Thoracic aorta (tissue), 2 donors: ENCODE measurements at places on chromosomes 16 and 17.

DNA sequence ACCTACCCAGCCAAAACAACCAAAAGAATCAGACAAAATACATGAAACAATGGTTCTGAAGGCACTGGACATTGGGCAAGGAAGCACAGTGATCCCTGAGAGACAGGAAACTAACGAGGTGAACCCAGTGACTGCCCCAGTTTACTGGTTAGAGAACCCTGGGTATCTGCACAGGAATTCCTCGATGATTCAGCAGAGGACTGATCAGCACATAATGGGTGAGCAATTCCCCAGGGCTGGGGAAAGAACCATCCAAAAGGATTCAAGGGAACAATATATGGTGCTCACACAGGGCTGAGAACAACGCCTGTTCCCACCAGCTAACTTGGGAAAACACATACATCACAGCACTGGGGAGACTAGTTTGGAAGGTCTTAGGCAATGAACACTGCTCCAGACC lies 167.2 kb downstream of the PARN start:
- H3K36me3 ChIP-seq, result no peaks in the 10 kb centered on the region
- no peak overlapping the region for H3K27ac ChIP-seq

GRCh38 chr17:33838281-33838680 lies 416.8 kb upstream of the CCL2 start:
- no peaks in the 10 kb centered on the region for H3K27me3 ChIP-seq
- H3K4me3 ChIP-seq, result no peak overlapping the region
- H3K36me3 ChIP-seq, result no peaks in the 10 kb centered on the region
- H3K4me1 ChIP-seq, result no peaks in the 10 kb centered on the region

- no peaks in the 10 kb centered on the region for H3K36me3 ChIP-seq
- no peak overlapping the region for H3K27ac ChIP-seq
- H3K4me1 ChIP-seq, result no peaks in the 10 kb centered on the region
- no peaks in the 10 kb centered on the region for H3K27me3 ChIP-seq
These were observed 29.7 kb downstream of the SLC25A10 start for GRCh38 chr17:81741594-81742452.

DNA sequence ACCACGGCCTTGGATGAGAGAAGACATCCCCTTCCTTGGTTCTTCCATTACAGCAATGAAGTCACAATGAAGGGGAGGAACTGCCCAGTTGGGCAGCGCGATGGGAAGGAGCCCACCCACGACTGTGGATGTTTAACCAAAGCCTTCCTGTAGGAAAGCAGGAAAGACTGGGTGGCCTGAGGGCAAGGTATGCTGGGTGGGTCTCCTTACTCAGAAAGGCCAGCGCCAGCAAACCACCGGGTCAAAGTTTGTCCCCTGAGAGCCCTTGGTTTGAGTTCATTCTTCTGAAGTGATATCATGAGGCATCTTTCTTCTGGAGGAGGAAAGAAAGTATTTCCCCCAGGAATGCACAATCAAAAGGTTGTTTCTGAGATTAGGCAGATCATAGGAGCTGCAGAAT lies 105.2 kb downstream of the C16orf95 start:
- DNase-seq, result no peak
- peaks cover 16% of the 10 kb centered on the region for H3K4me1 ChIP-seq
- H3K36me3 ChIP-seq, result no peaks in the 10 kb centered on the region
- no peaks in the 10 kb centered on the region for H3K27me3 ChIP-seq
- H3K4me3 ChIP-seq, result no peak overlapping the region
